ENCODE measurements at places on chromosomes 11 and 22.

GRCh38 chr11:94866936-94867795, 99.0 kb downstream of the AMOTL1 start:
- DNase-seq, result no peak

GRCh38 chr11:47131136-47131535, 45.5 kb downstream of the ARFGAP2 start:
- DNase-seq, result no peak

- DNase-seq, result no peak
These were observed 28.2 kb upstream of the TMPRSS4 start for GRCh38 chr11:118048472-118049370.

- DNase-seq, result peak; percentile 31
These were observed 26.1 kb downstream of the GDPD5 start for GRCh38 chr11:75499423-75500190.

- no peak for DNase-seq
These were observed 507.7 kb downstream of the FAM181B start for GRCh38 chr11:82225930-82226329.

DNA sequence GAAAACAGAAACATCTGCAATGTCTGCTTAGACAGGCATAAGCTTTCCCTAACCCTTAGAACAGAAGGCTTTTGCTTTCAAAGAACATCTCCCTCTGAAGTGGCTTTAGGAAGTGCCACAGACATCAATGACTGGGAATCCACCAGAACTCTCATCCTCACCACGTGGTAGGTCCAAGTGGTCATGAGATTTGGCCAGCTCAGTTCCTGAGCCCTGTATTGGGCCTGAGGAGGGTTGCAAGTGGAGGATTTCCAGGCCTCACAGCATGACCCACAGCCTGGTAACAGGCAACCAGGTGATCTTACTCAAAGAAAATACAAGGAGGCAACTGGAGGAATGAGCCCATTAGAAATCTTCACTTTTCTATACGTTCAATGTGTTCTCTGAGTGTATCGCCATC, 1.6 kb downstream of the CASP1 start:
- no peak for DNase-seq

GRCh38 chr22:38505541-38506117, 482 bp downstream of the DDX17 start:
- peak; percentile 65 for DNase-seq

- peak; percentile 25 for DNase-seq
These were observed 857.0 kb downstream of the KCNA4 start for GRCh38 chr11:29159552-29160465.

- no peak for DNase-seq
These were observed 4.1 kb upstream of the UBE2L6 start for GRCh38 chr11:57571606-57572005.

DNA sequence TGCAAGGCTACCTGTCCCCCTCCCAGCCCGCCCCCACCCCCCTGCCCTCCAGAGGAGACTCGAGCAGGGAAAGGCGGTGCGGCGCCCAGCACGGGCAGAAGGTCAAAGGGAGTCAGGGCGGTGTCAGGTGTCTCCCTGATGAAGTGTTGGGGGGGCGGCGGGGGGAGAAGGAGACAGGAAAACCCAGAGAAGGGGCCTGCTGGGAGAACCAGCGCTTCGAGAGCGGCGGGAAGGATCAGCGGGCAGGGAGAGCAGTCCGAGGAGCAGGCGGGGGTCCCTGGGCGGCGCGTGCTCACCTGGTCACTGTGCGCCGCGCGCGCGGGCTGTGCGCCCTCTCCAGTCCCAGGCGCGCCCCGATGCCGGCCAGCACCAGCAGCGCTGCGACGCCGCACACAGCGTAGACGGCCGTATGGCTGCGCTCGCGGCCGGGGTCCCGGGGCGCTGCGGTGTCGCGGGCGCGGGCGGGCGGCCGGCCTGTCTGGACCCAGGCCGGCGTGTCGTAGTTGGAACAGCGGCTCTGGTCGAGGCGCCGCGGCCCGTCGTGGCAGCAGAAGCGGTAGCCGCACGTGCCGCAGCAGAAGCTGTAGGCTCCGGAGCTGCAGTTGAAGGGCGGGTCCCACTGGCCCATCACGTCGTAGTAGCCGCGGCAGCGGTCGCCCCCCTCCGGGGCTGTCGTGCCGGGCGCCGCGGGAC, 886 bp downstream of the SHISA8 start:
- DNase-seq, result no peak

- DNase-seq, result no peak
These were observed 55.8 kb downstream of the CLMP start for GRCh38 chr11:123139206-123139605.

DNA sequence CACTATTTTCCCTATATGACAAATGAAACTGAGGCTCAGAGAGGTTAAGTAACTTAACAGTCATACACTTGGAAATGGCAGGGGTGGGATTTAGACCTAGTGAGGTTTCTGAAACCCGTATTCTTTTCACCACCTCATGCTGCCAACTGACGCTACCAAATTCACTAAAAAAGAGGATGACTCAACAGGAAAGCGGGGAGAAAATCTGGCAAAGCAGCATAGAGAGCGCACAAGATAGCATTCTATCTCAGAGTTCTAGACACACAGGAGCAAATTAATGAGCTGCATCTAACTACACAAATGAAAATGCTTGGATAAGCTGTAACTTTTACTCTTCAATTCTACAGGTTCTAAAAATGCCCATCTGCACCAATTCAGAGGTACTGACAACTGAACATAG, 136.4 kb downstream of the RBFOX2 start:
- DNase-seq, result no peak

- no peak for DNase-seq
These were observed 7.6 kb upstream of the JHY start for GRCh38 chr11:122874991-122875390.

All from mucosa of gallbladder (tissue), 1 donor.